ENCODE measurements at places on chromosomes 6 and 20. TPM values are rescaled to one million over a fixed set of nuclear protein-coding genes. Genes with fewer than 3 reads are reported as not detected.

The CST1 gene
- total RNA-seq = not detected

The SLC2A10 gene
- total RNA-seq = 20.9 TPM

The THEMIS gene
- 1.5 TPM for total RNA-seq

DNA sequence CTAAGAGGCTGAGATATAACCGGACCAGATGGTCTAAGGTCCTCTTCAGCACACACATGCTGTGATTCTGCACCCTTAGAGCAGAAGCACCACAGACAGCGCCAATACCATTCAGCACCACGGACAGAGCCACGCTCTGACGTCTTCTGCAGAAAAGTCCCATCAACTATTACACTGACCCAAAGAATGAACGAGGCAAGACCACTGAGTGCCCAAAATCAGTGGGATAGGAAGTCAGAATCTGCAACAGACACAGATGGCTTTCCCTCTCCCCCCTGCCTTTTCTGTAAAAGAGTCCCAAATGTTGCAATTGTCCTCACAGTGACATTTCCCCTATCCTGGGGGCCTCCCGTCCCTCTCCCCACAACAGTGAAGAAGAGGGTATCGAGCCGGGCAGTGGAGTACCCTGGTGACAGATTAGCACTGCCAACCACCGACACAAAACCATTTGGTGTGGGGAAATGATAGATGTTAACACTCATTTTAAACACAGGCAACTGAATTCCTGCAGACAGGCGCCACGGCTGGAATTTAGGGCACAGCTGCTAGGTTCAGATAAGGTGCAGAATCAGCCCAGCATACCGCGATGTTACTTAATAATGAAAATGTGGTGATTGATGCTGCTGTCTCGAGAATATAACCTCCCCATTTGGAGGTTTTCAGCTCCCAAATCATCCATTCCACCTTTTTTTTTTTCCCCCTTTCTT, 66.6 kb upstream of the CTNNBL1 start:
- H3K27ac ChIP-seq = no peak overlapping the region
- H3K4me1 ChIP-seq = no peaks in the 10 kb centered on the region
- no peaks in the 10 kb centered on the region for H3K27me3 ChIP-seq
- no peak overlapping the region for H3K4me3 ChIP-seq
- DNase-seq = no peak

GRCh38 chr6:68673255-68673654, 38.2 kb downstream of the ADGRB3 start:
- H3K4me1 ChIP-seq = no peaks in the 10 kb centered on the region
- no peaks in the 10 kb centered on the region for H3K36me3 ChIP-seq
- H3K4me3 ChIP-seq = no peak overlapping the region
- H3K27ac ChIP-seq = no peak overlapping the region
- DNase-seq = no peak

DNA sequence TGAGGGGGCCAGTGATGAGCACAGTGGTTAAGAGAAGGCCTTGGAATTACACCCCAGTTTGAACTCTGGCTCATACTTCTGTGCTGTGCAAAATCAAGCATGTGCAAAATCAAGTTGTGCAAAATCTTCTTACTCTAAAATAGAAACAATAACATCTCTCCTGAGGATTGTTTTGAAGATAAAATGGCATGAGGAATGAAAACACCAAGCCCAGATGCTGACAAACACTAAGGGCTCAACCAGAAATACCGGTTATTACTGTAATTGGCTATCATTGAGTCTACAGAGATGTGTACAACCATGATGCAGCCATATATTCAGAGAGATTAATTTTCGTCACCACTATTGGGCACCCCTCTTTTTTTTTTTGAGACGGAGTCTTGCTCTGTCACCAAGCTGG, 5.9 kb upstream of the BCAS1 start:
- no peak for DNase-seq
- no peaks in the 10 kb centered on the region for H3K27me3 ChIP-seq
- H3K36me3 ChIP-seq = no peaks in the 10 kb centered on the region
- H3K4me3 ChIP-seq = no peak overlapping the region
- H3K4me1 ChIP-seq = peaks cover 7% of the 10 kb centered on the region

- H3K4me1 ChIP-seq = peaks cover 3% of the 10 kb centered on the region
- no peaks in the 10 kb centered on the region for H3K27me3 ChIP-seq
- DNase-seq = no peak
- no peaks in the 10 kb centered on the region for H3K36me3 ChIP-seq
- H3K4me3 ChIP-seq = no peak overlapping the region
Measured at GRCh38 chr20:17688965-17689364, 6.9 kb upstream of the RRBP1 start.

- H3K27me3 ChIP-seq = no peaks in the 10 kb centered on the region
- no peaks in the 10 kb centered on the region for H3K36me3 ChIP-seq
- H3K4me1 ChIP-seq = no peaks in the 10 kb centered on the region
- no peak overlapping the region for H3K4me3 ChIP-seq
- no peak for DNase-seq
Measured at GRCh38 chr20:51985013-51985415, 182.7 kb upstream of the SALL4 start.

DNA sequence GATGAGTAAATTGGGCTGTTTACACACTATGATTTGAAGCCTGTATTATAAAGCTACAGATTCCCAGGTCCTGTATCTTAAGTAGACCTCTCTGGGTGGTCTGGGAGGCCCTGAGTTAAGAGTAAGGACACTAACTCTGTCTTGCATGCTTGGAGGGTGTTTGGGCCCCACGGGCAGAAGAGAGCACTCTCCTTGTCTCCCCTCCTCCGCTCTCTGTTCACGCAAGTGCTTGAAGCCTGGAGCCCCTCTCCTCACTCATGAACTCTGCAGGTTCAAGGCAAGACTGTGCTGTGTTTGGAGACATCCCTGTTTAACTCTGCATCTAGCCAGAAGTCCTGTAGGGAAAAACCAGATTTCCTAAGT, 154.0 kb downstream of the ZDHHC14 start:
- H3K27ac ChIP-seq = peak overlapping the region; percentile 7
- no peak for DNase-seq
- H3K4me3 ChIP-seq = no peak overlapping the region
- H3K27me3 ChIP-seq = no peaks in the 10 kb centered on the region
- no peaks in the 10 kb centered on the region for H3K36me3 ChIP-seq

- no peak for DNase-seq
- peak overlapping the region; percentile 91 for H3K4me3 ChIP-seq
- H3K27me3 ChIP-seq = no peaks in the 10 kb centered on the region
- H3K27ac ChIP-seq = peak overlapping the region; percentile 94
Measured at GRCh38 chr6:166382500-166382932, 224 bp downstream of the MPC1 start.

DNA sequence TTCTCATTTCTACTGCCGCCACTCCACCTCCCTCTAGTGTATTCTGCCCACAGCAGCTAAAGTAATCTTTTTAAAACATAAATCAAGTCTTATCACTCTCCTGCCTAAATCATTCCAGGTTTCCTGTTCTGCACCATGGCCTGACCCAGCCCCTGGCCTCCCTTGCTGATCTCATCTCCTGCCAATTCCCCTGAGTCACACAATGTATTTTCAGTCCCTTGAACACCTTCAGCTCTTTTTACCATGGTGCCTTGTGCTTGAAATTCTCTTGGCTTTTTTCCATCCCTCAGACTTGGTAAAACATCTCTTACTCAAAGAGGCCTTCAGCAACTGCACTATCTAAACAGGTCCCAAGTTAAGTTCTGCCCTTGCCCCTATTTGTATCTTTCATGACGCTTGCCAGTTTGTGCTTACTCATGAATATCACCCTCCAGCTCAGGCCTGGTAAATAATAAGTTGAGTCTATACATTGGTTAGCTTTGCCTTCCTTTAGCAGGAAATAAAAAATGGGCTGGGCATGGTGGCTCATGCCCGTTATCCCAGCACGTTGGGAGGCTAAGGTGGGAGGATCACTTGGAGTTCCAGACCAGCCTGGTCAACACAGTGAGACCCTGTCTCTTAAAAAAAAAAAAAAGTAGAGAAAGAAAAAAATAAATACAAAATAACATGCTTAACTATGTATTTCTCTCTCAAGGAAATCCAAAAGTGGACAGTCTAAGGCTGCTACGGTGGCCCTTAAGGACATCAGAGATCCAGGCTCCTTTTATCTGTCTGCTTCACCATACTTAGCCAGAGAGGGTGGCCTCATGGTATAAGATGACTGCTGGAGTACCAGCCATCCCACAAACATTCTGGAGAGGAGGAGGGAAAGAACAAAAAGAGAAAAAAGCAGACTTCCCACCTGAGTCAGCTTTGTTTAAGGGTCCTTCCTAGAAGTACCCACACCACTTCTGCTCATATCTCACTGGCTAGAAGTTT, 62.2 kb downstream of the ARFGEF2 start:
- no peak overlapping the region for H3K27ac ChIP-seq
- H3K36me3 ChIP-seq = peaks cover 79% of the 10 kb centered on the region
- DNase-seq = no peak
- H3K4me1 ChIP-seq = no peaks in the 10 kb centered on the region
- no peaks in the 10 kb centered on the region for H3K27me3 ChIP-seq
- no peak overlapping the region for H3K4me3 ChIP-seq

DNA sequence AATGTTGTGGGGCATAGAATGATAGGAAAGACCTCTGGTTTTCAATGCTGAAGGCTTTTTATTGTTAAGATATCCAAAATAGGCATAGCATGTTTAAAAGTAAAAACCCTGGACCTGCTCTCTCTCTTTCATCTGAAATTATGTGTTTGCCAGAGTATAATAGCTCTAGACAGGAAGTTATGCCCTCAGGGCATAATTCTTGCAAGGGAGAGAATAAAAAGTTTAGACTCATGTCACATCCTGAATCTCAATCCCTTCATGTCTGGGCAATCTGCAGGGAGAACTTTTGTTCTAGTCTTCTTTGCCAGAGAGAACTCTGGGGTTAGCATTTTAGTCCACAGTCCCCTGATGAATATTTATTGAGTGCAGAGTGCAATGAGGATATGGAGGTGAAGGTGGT, 297.3 kb upstream of the FLRT3 start:
- no peak overlapping the region for H3K27ac ChIP-seq
- no peak overlapping the region for H3K4me3 ChIP-seq
- H3K4me1 ChIP-seq = no peaks in the 10 kb centered on the region
- no peak for DNase-seq

GRCh38 chr6:135578976-135579375, 81.4 kb upstream of the AHI1 start:
- H3K27ac ChIP-seq = no peak overlapping the region
- H3K4me3 ChIP-seq = no peak overlapping the region
- H3K4me1 ChIP-seq = no peaks in the 10 kb centered on the region
- H3K27me3 ChIP-seq = no peaks in the 10 kb centered on the region
- no peak for DNase-seq
- H3K36me3 ChIP-seq = no peaks in the 10 kb centered on the region

GRCh38 chr6:107154131-107154800, 39.0 kb upstream of the BEND3 start:
- no peak overlapping the region for H3K27ac ChIP-seq
- H3K4me3 ChIP-seq = no peak overlapping the region
- H3K36me3 ChIP-seq = no peaks in the 10 kb centered on the region
- DNase-seq = peak; percentile 37
- H3K4me1 ChIP-seq = no peaks in the 10 kb centered on the region

- no peaks in the 10 kb centered on the region for H3K4me1 ChIP-seq
- no peak overlapping the region for H3K4me3 ChIP-seq
- H3K36me3 ChIP-seq = no peaks in the 10 kb centered on the region
- H3K27me3 ChIP-seq = no peaks in the 10 kb centered on the region
- H3K27ac ChIP-seq = no peak overlapping the region
Measured at GRCh38 chr6:167410462-167410861, 85.6 kb downstream of the TTLL2 start.

Data from upper lobe of left lung (tissue), 6 donors.